NCI-H524 treated with DMSO at 0.1 percent for 48 hours (cell line): ENCODE measurements at places on chromosomes 5 and 9.

GRCh38 chr5:43959144-43959543 lies 356.2 kb downstream of the NNT start:
- DNase-seq = no peak

GRCh38 chr9:70110194-70111041 lies 66.8 kb downstream of the MAMDC2 start:
- DNase-seq = peak; percentile 48

- no peak for DNase-seq
Observed at GRCh38 chr9:73775757-73776156, 624.1 kb downstream of the ANXA1 start.

DNA sequence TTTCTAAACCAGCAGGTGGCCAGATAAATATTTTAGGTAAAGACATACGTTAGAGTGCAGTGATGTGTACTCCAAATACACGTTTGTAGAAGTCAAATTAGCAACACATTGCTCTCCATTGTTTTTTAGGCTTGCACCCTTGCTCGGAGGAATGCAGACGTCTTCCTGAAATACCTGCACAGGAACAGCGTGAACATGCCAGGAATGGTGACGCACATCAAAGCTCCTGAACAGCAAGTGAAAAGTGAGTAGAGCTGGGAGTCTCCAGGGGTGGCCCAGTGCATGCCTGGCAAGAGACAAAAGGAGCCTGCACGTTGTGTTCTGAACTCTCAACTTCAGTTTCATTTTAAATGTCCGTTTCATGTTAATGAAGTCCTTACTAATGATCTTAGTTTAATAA lies 207.5 kb upstream of the OTULINL start:
- no peak for DNase-seq

GRCh38 chr5:179872055-179872827 lies 13.6 kb upstream of the MRNIP start:
- no peak for DNase-seq

GRCh38 chr5:17356551-17356950 lies 139.1 kb downstream of the BASP1 start:
- no peak for DNase-seq

DNA sequence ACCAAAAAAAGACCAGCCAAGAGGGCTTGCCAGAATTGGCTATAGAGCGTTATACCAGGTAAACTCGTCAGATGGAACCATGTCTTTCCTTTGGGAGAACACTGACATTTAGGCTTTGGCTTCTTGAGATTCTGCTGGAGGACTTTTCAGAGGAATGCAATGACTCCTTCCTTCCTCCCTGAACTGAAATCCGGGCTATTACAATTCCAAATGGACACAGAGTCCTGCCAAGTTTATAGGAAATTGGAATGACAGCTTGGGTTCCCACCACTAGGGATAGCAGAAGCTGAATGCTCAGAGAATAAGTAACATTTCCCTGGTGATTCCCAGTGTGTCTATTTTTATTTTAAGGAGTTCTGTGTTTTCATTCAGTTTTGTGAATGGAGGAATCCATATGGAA lies 143.0 kb downstream of the FGF1 start:
- no peak for DNase-seq
